ENCODE measurements at places on chromosomes 6 and 20. TPM values are rescaled to one million over a fixed set of nuclear protein-coding genes. Genes with fewer than 3 reads are reported as not detected.

Gene GLP1R
- polyA plus RNA-seq = not detected

Gene GTSF1L
- polyA plus RNA-seq = not detected

Gene TAB2
- polyA plus RNA-seq = 24.4 TPM

Gene ARMC12
- polyA plus RNA-seq = 2.0 TPM

Gene FGD2
- not detected for polyA plus RNA-seq

Gene ESR1
- not detected for polyA plus RNA-seq

Gene TOMM6
- 493 TPM for polyA plus RNA-seq

Gene FNDC1
- not detected for polyA plus RNA-seq

Gene RRAGD
- 0.05 TPM for polyA plus RNA-seq

DNA sequence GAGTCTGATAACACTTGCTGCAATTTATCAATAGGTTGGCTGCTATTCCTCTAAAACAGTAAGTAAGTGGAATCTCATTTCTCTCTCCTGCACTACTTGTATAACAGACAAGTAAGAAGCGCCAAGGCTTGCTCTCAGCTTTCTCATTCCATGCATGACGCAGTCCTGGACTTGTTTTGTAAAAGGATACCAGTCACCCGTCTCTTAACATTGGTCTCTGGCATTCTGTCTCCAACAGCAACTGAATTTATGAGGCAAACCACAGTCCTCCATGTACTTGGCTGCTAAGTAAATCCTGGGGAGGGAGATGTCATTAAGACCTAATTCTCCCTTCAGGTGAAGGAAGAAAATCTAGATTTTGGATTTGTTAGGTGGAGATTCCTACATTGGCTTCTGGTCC lies 115.4 kb downstream of the OPN5 start:
- no peaks in the 10 kb centered on the region for H3K27me3 ChIP-seq
- no peaks in the 10 kb centered on the region for H3K36me3 ChIP-seq
- no peaks in the 10 kb centered on the region for H3K4me1 ChIP-seq
- H3K4me3 ChIP-seq = no peak overlapping the region
- DNase-seq = no peak

GRCh38 chr20:56458206-56458821 lies 10.1 kb upstream of the RTF2 start:
- peaks cover 4% of the 10 kb centered on the region for H3K4me1 ChIP-seq
- no peaks in the 10 kb centered on the region for H3K36me3 ChIP-seq
- no peaks in the 10 kb centered on the region for H3K27me3 ChIP-seq

DNA sequence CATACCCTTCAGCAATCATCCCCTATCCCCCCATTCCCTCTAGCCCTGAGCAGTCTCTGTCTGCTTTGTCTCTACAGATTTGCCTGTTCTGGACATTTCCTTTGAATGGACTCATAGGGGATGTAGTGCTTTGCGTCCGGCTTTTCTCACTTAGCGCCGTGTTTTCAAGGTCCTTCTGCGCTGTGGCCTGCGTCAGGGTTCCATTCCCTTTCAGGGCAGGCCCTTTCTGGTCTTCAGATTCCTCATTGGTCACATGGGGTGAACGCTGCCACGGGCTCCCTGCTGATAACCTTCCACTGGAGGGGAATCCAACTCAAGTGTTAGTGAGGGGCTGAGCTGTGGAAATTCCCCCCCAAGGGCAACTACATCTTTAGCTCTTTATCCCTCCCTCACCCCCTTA lies 36.4 kb upstream of the APCDD1L start:
- H3K27me3 ChIP-seq = no peaks in the 10 kb centered on the region
- DNase-seq = no peak
- H3K4me1 ChIP-seq = peaks cover 18% of the 10 kb centered on the region
- H3K4me3 ChIP-seq = no peak overlapping the region
- H3K27ac ChIP-seq = no peak overlapping the region

DNA sequence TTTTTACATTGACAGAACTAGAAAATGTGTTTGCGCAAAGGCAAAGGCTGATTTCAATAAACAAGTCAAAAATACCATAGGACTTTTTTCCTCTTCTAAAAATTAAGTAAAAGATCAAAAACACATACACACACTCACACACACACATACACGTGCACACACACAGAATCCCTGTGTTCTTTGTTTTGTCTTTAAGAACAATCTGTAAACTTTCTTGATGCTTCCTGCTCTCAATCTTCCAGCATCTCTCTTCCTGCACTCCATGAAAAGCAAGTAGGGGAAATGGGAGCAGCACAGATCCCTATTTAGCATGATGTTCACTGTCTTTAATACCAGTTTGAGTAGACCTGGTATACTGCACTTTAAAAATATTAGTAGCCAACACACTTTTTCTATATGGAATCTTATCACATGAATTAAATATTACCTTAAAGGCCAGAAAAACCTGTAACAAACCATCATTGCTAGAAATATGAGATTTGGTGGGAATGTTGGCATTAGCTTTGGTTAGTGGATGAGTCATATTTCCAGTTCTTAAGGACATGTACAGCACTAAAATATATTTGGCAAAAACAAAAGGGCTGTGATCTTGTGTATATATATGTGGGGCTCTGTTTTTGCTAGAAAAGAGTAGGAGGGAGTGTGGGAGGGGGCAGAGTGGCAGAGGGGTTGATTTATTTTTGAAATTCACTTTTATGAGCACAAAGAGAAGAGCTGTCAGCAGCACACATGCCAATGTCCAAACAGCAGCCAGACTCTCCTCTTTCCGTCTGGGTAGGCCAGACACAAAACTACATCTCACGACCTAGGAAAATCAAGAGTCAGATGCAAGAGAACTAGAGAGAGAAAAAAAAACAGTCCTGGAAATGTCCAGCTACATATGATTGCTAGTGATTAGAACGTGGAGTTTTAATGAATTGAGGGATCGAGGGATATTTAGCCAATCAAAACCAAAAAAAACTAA lies 4.6 kb downstream of the PTPRK start:
- no peaks in the 10 kb centered on the region for H3K27me3 ChIP-seq
- no peak overlapping the region for H3K4me3 ChIP-seq
- no peaks in the 10 kb centered on the region for H3K4me1 ChIP-seq
- H3K27ac ChIP-seq = peak overlapping the region; percentile 58
- no peak for DNase-seq

DNA sequence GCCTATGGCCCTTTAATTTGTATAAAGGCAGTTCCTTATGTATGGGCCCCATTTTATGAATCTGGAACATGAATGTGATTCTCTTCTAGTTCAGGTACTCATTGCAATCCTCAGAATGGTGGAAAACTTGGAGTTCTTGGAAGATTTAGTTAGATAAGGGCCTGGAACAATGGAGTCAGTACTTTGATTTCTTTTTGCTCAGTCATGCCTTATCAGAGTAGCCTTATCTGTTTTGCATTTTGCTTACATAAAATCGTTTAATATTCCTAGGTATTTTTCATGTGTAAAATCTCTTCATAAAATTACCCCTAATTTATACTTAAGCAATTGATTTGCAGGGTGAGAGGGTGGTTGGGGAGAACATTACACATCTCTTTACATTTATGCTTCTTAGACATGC lies 160.6 kb downstream of the JARID2 start:
- peaks cover 17% of the 10 kb centered on the region for H3K4me1 ChIP-seq
- DNase-seq = no peak
- H3K36me3 ChIP-seq = no peaks in the 10 kb centered on the region
- H3K27me3 ChIP-seq = no peaks in the 10 kb centered on the region
- no peak overlapping the region for H3K27ac ChIP-seq

- H3K4me1 ChIP-seq = peaks cover 5% of the 10 kb centered on the region
- H3K4me3 ChIP-seq = no peak overlapping the region
- no peak for DNase-seq
- no peaks in the 10 kb centered on the region for H3K36me3 ChIP-seq
- no peaks in the 10 kb centered on the region for H3K27me3 ChIP-seq
- H3K27ac ChIP-seq = no peak overlapping the region
These were observed 16.4 kb downstream of the NFATC2 start for GRCh38 chr20:51526106-51526470.

GRCh38 chr6:151075930-151076555 lies 163.7 kb upstream of the AKAP12 start:
- no peak for DNase-seq
- H3K4me1 ChIP-seq = peaks cover 3% of the 10 kb centered on the region
- H3K27me3 ChIP-seq = no peaks in the 10 kb centered on the region
- peaks cover 3% of the 10 kb centered on the region for H3K36me3 ChIP-seq

- DNase-seq = no peak
- no peaks in the 10 kb centered on the region for H3K27me3 ChIP-seq
- H3K36me3 ChIP-seq = no peaks in the 10 kb centered on the region
- no peaks in the 10 kb centered on the region for H3K4me1 ChIP-seq
- H3K4me3 ChIP-seq = no peak overlapping the region
These were observed 214.9 kb upstream of the KCNG1 start for GRCh38 chr20:51237791-51238190.

GRCh38 chr6:145051661-145052060 lies 683.7 kb downstream of the EPM2A start:
- no peaks in the 10 kb centered on the region for H3K4me1 ChIP-seq
- DNase-seq = no peak
- no peak overlapping the region for H3K4me3 ChIP-seq
- no peak overlapping the region for H3K27ac ChIP-seq
- H3K36me3 ChIP-seq = no peaks in the 10 kb centered on the region
- no peaks in the 10 kb centered on the region for H3K27me3 ChIP-seq

DNA sequence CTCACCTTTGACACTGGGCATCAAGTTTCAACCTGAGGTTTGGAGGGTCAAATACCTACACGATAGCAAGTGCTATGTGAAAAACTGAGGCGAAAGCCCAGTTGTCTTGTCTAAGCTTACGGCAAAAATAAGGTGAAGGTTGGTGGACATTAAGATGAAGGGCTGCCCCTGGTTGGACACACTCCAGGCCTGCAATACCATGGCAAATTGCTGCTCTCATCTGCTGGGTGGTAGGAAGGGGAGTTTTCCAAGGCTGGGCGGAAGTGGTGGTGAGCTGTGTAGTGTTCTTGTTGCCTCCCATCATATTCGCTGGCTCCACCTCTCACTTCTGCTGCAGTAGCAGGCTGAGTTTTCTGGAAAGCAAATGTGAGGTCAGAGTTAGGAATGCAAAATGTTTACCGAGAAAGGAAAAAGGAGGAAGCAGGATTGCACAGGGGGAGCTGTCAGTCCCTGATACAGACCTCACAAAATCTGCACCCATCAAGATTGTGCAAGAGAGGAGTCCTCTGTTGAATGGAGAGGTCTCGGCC lies 33.7 kb downstream of the SCP2D1 start:
- H3K27ac ChIP-seq = no peak overlapping the region
- no peak overlapping the region for H3K4me3 ChIP-seq
- no peak for DNase-seq
- no peaks in the 10 kb centered on the region for H3K4me1 ChIP-seq

DNA sequence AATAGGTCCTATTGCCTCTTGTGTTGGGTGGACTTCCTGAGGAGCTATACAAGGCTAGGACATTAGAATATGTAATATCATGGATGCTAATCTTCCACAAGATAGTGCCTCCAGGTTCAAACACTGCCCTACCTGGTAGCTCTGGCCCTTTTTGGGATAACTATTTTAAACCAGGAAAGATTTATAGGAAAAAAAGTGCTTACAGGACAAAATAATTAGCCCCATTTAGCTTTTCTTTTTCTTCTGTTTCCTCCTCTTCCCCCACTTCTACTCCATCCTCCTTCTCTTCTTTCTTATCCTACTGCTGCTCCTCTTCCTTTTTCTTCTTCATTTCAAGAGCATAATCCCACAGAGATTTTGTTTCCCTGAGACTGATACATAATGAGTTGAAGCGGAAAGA lies 967.4 kb downstream of the PHF3 start:
- no peak overlapping the region for H3K4me3 ChIP-seq
- H3K4me1 ChIP-seq = no peaks in the 10 kb centered on the region
- H3K36me3 ChIP-seq = no peaks in the 10 kb centered on the region
- H3K27ac ChIP-seq = no peak overlapping the region
- DNase-seq = no peak

- peaks cover 25% of the 10 kb centered on the region for H3K27me3 ChIP-seq
- no peaks in the 10 kb centered on the region for H3K36me3 ChIP-seq
- H3K4me3 ChIP-seq = no peak overlapping the region
- no peak overlapping the region for H3K27ac ChIP-seq
- no peak for DNase-seq
These were observed 95.7 kb downstream of the SMLR1 start for GRCh38 chr6:130922922-130923321.

GRCh38 chr20:35561268-35561667 lies 19.4 kb downstream of the ERGIC3 start:
- no peaks in the 10 kb centered on the region for H3K27me3 ChIP-seq
- no peaks in the 10 kb centered on the region for H3K36me3 ChIP-seq
- no peaks in the 10 kb centered on the region for H3K4me1 ChIP-seq
- no peak overlapping the region for H3K4me3 ChIP-seq
- DNase-seq = peak; percentile 71

GRCh38 chr20:59160389-59161115 lies 3.1 kb upstream of the ZNF831 start:
- no peak overlapping the region for H3K27ac ChIP-seq
- H3K4me1 ChIP-seq = no peaks in the 10 kb centered on the region
- no peaks in the 10 kb centered on the region for H3K27me3 ChIP-seq
- H3K4me3 ChIP-seq = no peak overlapping the region

DNA sequence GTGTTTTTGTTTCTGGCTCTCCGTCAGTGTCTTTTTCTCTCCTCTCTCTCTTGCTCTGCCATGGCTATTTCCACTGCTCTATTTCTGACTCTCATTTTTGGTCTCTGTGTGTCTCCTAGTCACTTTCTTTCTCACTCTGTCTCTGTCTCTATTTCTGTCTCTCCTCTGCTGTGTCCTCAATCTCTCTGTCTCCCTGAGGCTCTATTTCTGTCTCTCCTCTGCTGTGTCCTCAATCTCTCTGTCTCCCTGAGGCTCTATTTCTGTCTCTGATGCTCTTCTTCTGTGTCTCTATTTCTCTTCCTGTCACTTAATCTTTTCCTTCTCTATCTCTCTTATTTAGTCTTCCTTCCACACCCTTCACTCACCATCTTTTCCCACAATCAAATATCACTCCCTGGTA lies 8.4 kb downstream of the PRSS16 start:
- H3K4me3 ChIP-seq = no peak overlapping the region
- peaks cover 82% of the 10 kb centered on the region for H3K27me3 ChIP-seq
- DNase-seq = no peak
- H3K4me1 ChIP-seq = peaks cover 6% of the 10 kb centered on the region
- no peak overlapping the region for H3K27ac ChIP-seq
- no peaks in the 10 kb centered on the region for H3K36me3 ChIP-seq

- H3K4me1 ChIP-seq = no peaks in the 10 kb centered on the region
- no peaks in the 10 kb centered on the region for H3K36me3 ChIP-seq
- peaks cover 38% of the 10 kb centered on the region for H3K27me3 ChIP-seq
These were observed 33.9 kb downstream of the TXLNB start for GRCh38 chr6:139257821-139258398.

DNA sequence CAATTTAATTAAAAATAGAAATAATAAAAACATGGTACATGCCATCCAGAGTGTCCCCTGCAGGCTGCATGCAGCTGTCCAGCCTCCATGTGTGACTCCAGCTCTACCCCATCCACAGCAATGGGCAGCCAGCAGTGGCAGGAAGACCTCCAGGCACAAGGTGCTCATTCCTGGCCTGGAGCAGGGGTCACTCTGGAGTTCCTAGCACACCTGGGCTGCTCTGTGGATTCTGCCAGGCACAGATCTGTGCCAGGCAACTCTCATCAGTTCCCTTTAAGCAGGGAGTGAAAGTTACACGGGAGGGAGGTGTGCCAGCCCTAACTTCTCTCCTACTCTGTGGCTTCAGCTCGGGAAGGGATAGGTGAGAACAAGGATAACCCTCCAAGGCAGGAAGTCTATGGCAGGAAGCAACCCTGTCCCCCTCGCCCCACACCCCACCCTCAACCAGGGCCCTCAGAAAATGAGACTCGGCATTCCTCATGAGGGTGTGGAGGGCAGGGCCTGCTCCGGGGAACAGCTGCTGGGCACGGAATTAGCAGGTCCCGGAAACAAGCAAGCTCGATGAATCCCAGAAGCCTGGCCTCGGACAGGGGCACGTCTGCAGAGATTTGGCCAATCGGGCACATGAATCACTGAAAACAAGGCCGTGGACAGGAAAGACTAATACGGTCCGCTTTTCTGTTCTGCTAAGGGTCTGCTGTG lies 10.0 kb downstream of the JPH2 start:
- peaks cover 3% of the 10 kb centered on the region for H3K4me1 ChIP-seq
- H3K4me3 ChIP-seq = no peak overlapping the region
- H3K27me3 ChIP-seq = no peaks in the 10 kb centered on the region
- DNase-seq = no peak
